ENCODE measurements at places on chromosomes 2 and 18.

GRCh38 chr2:151971301-151972051 lies 127.4 kb downstream of the CACNB4 start:
- DNase-seq, result no peak

GRCh38 chr2:85340034-85340892 lies 12.5 kb upstream of the TGOLN2 start:
- DNase-seq, result no peak

DNA sequence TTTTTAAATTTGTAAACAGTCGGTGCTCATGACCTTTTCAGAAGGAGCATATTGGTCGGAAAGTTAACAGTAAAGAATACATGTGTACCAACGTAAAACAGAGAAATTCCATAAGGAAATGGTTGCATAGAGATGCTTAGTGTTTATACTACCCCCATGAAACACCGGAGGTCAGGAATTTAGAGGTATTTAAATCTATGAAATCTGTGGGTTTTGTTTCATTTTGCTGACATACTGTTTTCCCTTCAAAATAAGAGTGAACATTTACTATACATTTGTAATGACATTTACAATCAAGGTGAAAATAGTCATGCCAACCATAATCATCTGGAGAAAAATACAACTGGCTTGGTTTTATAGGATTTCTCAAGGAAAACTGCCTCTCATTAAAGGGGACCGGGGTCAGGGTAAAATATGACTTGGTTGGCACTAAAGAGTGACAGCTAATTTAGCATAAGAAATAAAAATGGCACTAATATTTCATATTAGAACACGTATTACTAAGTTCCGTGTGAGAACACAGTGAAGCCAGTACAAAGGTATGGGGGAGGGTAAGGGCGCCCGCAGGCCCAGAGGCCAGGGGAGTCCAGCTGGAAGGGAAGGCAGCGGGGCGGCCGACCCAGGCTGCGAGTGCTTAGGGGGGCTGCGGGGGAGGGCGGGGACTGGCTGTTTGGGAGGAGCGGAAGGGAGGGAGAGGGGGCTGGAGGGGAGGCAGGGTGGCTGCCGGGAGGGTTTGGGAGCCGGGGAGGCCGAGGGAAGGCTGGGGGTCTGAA lies 1.1 kb upstream of the RNU4ATAC start:
- peak; percentile 29 for DNase-seq

DNA sequence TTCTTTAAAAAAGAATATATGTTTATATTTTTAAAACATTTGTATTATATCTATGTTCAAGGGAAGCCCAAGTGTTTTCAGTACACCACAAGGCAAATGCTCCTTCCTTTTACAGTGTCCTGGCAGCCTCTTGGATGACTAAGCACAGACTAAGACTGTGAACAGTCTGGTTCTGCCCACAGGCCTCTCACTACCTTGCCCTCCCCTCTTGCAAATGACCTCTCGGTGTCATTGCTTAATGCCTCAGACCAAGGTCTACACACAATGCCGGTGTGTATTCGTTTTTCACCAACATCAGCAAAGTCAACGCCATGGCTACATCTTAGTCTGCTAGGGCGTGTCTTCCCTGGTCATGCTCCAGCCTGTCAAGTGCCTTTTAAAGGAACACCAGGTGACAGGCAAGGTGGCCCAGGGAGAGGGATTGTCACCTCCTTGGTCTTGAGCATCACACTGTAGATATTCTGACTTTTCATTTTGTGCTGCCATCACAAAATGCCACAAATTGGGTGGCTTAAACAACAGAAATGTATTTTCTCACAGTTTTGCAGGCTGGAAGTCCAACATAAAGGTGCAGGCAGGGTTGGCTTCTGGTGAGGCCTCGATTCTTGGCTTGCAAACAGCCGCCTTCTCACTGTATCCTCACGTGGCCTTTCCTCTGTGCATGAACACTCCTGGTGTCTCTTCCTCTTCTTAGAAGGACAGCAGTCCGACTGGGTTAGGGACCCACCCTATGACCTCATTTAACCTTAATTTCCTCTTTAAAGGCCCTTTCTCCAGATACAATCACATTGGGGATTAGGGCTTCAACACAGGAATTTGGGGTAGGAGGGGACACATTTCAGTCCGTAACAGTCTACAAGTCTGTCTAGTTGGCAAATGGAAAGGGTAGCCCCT lies 266.5 kb downstream of the KLHL29 start:
- DNase-seq, result no peak

DNA sequence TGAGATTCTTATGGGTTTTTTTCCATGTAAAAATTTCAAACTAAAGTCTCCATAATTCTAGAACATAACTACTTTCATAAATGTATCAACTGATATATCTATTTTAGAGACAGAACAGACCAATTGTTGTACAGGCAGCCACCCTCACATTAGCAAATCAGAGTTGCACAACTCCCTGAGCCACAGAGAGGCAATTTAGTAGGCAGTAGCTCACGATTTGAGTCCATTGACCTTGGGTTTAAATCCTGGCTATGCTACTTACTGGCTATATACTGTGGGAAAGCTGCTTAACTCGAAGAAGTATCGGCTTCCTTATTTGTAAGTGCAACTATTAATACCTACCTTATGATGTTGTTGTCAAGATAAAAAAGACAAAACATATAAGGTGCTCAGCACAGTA lies 16.2 kb downstream of the MTIF2 start:
- DNase-seq, result no peak

- no peak for DNase-seq
These were observed 62.1 kb downstream of the TMEM17 start for GRCh38 chr2:62443886-62444285.

- DNase-seq, result no peak
These were observed 111.4 kb downstream of the FEZ2 start for GRCh38 chr2:36486521-36487044.

DNA sequence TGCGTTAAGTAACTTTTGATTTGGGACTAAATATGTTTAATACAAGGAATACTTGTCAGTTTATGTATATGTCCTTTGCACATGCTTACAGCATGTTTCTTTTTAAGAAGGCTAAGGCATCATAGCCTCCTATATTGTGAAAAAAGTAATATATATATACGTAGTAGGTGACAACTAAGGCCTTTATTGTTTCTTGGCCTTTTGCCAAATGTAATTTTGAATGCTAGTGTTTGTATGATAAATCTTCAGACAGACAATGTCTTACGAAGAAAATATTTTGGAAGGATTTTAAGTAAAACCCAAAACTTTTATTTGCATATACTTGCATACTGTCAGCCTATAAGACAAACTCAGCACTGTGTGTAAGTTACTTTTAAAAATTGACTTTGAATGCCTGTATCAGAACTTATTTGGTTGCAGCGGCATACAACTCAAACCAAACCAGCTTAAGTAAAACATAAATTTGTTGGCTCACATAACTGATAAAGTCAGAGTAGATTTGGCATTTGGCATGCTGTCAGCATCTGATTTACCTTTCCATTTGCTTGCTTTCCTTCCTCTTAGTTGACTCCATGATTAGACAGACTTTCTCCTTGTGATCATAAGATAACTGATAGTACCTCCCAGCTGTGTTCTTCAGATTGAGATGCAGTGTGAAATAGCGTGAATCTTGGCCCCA lies 24.4 kb downstream of the UBE2E3 start:
- no peak for DNase-seq

GRCh38 chr2:232504438-232504837 lies 15.8 kb upstream of the PRSS56 start:
- no peak for DNase-seq

GRCh38 chr2:38105922-38106321 lies 30.0 kb upstream of the CYP1B1 start:
- DNase-seq, result no peak

DNA sequence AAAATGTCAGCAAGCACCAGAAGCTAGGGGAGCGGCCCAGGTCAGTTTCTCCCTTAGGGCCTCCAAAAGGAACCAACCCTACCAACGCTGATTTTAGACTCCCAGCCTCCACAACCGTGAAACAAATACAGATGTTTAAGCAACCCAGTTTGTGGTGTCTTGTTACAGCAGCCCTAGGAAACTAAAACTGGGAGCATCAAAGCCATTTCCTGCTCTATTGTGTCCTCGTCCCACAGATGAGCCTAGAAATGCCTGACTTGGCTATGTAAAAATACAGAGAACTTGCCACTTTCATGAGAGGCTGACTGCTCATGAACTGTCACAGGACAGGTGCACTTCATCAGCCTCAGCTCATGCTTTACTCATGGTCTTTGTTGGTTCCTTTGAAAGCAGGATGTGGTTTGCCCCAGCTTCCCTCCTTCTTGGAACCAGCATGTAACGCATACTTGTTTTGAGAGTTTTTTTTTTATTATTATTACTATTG lies 97.6 kb upstream of the SLC39A10 start:
- DNase-seq, result no peak

- DNase-seq, result no peak
These were observed 17.7 kb upstream of the RAB10 start for GRCh38 chr2:26016012-26016705.

- DNase-seq, result no peak
These were observed 135.4 kb upstream of the SLC39A10 start for GRCh38 chr2:195521589-195521988.

DNA sequence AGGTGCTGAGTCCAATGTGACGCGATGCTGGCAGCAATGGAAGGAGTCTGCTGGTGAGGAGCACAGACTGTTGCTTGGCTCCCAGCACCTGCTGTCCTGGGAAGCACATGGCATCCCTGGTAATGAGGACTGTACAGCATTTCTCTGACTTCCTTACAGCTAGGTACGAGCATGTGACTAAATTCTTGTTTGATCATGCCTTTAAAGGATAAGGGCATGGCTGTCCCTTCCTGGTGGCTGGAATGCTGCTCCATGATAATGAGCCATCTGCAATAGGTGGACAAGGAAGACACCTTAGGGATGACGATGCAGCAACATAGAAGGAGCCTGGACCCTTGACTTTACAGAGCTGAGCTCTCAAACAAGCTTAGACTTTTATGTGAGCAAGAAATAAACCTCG lies 278.0 kb upstream of the SPRED2 start:
- DNase-seq, result no peak

DNA sequence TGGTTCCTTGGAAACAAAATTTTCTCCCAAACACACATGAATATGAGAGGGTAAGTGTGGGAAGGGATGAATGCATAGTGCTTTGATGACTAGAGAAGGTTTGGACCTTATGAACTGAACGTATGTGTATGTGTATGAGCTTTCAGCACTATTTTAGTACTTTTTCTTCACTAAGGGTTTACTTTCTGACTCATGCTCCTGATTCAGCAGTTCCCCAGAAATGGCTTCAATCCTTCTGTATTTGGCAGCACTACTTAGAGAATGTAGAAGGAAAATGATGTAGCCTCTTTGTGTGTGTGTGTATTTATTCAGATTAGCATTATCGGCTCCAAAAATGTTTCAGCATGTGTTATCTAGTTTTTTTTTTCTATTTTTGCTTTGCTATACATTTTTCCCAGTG lies 22.2 kb downstream of the KCNJ3 start:
- no peak for DNase-seq

GRCh38 chr2:44777537-44777936 lies 164.0 kb upstream of the SIX3 start:
- DNase-seq, result no peak

- no peak for DNase-seq
These were observed 413.6 kb downstream of the CDH2 start for GRCh38 chr18:27763341-27763740.

DNA sequence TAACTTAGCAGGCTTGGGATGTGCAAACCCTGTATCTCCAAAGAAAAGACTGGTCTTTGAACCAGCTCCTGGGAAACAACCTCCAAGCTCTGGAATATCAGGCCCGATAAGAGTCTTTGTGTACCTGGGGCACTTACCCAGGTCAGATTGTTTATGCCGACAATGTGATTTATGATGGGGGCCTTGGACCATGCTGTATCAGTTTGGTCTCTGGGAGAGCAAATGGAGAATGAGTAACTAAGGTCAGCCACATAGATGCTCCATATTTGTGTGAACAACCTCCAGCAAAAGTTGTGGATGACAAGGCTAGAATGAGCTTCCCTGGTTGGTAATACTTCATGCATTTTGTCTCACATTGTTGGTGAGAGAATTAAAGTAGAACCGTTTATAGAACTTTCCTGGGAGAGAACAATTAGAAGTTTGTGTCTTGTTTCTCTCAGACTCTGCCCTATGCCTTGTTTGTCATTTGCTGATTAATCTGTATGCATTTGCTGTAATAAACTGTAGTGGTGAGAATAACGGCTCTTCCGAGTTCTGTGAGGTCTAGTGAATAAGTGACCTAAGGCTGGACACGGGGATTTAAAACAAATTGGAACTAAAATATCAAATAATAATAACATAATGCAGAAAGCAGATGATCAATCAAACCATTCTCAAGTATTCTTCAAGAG lies 259.1 kb downstream of the XIRP2 start:
- no peak for DNase-seq

DNA sequence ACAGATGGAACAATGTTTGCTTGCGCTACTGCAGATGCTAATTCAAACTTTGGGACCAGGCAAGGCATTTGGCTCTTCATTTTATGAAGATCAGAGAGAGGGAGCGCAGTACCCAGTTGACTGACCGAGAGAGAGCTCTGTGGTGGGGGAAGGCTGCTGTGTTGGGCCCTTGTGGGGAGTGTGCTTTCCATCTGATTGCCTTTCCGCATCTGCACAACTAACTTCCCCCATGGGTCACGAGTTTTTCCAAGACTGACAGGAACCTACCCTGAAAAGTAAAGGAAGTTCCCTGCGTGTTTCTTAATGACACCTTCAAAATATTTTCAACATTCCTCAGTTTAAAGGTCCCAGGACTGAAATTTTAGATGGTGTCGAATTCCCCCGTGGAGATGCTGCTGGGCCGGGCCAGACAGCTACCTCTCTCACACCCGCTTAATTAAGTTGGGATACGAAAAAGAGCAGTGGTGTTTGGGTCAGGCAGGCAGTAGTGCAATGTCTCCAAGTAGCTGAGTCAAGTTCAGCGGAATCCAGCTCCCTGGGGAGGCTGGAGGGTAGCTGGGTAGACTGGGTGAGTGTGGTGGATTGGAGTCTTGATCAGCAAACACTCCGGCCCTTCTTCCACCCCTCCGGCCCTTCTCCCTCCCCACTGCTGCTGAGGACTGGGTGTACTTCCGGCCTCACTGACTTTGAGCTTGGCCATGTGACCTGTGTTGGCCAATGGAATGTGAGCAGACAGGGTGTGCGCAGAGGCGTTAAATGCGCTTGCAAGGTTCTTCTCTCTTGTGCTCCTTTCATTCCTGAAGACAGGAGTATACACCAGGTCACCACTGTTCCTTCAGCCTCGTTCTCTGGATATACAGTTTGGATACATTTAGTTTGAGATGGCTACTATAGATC lies 2.3 kb upstream of the ARHGAP25 start:
- DNase-seq, result no peak

DNA sequence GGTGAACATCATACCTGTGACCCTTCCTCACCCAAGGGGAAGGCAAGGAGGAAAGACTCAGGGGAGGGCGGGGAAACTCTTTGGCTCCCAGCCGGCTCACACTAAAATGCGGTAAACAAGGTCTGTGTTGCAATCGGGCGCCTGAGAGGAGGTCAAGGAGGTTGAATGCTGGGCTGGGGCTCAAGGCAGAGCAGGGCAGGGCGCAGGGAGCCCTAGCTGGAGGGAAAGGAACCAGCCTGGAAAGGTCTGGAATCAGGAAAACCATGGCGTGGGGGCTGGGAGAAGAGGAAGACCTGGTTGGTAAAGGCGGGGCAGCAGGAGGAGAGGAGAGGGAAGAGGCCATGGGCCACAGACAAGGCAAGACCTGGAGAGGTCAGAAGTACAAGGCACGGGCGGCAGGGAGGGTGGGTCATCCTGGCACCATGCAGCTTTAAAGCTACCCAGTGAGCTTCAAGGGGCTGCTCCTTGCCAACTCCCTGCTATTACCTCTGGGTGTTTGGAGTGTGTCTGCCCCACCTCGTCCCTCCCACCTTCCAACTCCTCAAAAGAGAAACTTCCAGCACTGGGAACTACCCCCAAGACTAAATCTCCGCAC lies 4.8 kb upstream of the TMEM37 start:
- DNase-seq, result no peak
